ENCODE measurements at places on chromosomes 7 and 10.
A peak's percentile ranks its signal among the peaks of the same experiment; 100 is the strongest.

DNA sequence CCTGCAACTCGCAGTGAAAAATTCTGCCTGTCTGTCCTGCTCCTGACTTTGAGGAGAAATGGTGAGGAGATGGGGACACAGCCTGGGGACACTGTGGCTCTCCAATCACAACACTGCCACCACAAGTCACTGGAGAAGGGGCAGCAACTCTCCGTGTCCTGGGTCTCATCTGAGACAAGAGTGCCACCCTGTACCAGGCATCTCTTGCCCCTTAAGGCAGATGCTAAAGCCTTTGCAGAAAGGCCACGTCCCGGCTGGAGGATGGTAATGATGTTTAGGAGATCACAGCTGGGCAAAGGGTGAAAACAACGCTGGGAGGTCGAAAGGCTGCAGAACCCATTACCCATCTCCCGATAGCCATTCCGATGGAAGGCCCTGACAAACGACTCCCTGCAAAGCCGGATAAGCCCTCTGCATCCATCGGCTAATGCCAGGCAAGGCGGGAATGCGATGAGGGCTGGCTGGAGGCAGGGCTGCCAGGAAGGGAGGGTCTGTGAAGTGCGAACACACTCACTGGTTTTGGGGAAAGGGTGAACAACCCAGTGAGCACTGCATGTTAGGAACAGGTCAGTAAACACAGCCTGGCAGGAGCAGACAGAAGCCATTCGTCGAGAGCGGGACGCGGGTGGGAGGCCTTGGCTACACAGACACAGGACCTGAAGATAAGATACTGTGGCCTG lies 190.8 kb downstream of the ADARB2 start:
- DNase-seq, result no peak

- DNase-seq, result no peak
Observed at GRCh38 chr10:78657163-78657861, 411.5 kb upstream of the ZMIZ1 start.

- DNase-seq, result peak; percentile 58
Observed at GRCh38 chr7:71612911-71613310, 481.0 kb downstream of the GALNT17 start.

GRCh38 chr10:2471811-2472210 lies 595.5 kb upstream of the PFKP start:
- DNase-seq, result peak; percentile 7

DNA sequence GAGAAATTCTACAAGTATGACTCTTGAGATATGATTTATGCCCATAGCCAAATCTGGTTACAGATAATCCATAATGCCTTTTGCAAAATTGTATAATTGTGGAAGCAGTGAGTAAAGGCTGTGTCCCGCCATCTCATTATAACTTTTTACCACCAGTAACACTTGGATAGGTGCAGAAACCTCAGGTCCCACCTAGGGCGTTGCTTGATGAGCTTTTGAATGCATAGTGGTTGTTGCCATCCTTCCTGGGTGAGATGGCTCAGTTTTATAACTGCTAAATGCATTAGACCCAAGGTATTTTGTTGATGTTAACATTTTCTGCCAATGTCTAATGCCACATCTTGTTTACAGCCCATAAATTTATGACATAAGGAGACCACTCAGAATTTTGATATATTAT lies 42.9 kb downstream of the CFAP58 start:
- no peak for DNase-seq

- DNase-seq, result no peak
Observed at GRCh38 chr7:92824450-92824849, 11.9 kb downstream of the CDK6 start.

DNA sequence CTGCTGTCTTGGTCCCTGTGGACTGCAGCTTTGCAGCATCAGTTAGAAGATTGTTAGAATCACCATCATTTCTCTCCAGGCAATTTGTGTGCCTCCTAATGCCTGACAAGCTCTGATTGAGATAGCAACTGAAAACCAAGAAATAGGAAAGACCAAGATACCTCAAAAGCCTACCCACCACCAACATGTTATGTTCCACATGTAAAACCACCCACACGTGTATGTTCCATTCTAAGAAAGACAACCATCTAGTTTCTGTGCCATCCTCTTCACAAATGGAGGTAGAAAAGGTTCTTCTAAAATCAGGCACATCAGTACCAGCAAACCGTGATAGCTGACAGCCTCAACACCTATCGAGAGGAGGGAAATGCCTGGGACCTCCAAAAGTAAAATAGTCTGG lies 46.9 kb downstream of the TASOR2 start:
- no peak for DNase-seq

DNA sequence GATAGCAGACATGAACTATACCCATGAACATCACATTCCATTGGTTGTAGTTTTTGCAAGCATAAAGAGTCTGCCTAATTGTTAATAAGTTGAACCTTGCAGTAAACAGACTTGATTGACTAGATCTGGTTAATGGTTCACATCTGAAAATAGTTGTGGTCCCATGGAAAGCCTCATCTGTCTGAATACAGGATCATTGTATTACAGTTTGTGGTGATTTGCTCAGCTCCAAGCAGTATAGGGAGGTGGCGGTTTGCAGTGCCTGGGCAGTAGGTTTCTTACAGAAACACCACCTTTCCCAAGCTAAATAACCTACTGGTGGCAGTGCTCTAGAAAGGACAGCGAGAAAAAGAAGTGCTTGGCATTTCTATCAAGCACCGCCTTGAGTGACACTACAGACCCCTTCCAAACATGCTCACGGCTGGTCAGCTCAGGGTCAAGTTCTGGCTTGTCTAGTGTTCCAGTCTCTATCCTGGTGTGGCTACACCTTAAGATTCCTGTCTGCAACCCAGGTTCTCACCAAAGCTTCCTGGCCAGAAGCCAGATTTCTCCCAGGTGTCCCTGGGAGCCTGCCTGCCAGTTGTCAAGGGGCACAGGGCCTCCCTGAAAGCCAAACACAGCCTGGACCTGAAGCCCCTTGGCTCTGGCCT lies 119.9 kb downstream of the FANK1 start:
- DNase-seq, result no peak

DNA sequence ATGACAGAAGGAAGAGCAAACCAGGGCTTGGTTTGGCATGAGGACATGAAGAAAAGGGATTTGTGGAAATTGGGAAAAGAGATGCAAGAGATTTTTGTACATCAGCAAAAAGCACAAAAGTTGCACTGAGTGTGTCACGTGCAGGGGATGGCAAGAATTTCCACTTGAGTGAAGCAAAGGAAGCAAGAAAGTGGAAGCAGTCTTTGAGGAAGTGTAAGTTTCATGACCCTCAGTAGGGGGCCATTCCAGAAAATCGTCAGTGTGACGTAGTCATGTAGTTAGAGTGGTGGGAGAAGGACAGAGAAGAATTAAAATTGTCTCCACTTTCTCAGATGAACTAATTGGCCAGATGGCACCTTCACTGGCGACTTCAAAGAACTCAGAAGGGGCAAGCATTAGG lies 123.3 kb upstream of the FZD1 start:
- no peak for DNase-seq

DNA sequence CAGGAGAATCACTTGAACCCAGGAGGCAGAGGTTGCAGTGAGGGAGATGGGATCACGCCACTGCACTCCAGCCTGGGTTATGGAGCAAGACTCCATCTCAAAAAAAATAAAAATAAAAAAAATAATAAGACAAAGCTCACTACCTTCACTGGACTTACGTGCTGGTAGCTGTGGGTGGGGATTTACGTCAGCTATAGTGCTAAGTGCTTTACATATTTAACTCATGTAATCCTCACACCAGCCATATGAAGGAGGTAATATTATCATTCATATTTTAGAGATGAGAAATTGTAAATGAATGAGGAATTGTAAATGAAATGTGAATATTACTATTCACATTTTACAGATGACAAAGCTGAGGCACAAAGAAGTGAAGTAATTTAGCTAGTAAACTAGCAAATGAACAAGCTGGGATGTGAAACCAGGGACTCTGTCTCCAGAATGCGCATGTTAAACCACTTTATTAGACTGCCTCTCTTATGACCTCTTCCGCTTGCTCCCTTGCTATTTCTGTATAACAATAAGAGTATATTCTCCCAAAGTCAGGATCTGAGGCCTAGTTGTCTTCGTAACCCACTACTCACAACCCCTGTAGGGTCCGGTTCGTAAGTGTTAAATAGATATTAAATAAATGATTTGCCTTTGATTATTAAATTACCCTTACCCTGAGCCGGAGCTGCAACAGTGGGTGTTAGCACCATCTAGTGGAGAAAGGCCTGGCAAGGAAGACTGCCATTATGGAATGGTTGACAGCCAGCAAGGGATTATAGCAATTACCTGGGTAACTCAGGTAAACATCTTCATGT lies 70.2 kb downstream of the HTR7 start:
- no peak for DNase-seq

DNA sequence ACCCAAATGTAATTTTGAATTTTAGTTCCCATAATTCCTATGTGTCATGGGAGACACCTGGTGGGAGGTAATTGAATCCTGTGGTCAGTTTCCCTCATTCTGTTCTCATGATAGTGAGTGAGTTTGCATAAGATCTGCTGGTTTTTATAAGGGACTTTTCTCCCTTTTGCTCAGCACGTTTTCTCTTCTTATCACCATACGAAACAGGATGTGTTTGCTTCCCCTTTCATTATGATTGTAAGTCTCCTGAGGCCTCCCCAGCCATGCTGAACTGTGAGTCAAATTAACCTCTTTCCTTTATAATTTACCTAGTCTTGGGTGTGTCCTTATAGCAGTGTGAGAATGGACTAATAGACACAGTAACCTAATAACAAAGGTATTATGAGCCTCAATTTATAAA lies 36.1 kb upstream of the ZNF736 start:
- DNase-seq, result no peak

- DNase-seq, result no peak
Observed at GRCh38 chr10:99912041-99912440, 97.7 kb downstream of the DNMBP start.

GRCh38 chr10:104342941-104343411 lies 4.7 kb upstream of the ITPRIP start:
- no peak for DNase-seq

DNA sequence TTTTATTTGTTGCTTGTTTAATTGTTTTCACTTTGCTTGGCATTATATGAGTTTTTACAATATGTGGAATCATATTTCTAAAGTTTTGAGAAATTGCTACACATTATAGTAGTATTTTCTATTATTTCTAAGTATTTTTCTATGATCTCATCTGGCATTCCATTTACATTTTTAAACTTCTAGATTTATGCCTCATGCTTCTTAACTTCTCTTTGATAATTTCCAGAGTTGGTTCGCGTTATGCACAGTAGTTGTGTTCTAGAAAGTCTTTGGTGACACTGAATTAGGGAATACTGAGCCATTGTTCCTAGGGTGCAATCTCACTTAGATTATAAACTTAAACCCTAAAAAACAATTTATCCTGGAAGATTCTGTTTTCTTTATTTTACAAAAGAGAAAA lies 129.2 kb downstream of the GNAI1 start:
- DNase-seq, result peak; percentile 67

DNA sequence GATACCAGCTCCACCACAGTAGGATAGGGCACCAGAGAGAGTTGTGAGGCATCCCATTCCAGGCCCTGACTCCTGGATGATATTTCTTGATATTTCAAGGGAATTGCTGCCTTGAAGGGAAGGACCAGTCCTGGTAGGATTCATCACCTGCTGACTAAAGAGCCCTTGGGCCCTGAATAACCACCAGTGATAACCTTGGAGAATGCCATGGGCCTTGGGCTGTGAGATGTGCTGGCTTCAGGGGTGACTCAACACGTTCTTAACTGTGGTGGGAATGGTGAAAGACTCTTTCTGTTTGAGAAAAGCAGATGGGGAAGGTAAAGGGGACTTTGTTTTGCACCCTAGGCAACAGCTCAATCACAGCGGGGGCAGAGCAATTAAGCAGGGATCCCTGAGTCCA lies 21.4 kb upstream of the ASZ1 start:
- no peak for DNase-seq

DNA sequence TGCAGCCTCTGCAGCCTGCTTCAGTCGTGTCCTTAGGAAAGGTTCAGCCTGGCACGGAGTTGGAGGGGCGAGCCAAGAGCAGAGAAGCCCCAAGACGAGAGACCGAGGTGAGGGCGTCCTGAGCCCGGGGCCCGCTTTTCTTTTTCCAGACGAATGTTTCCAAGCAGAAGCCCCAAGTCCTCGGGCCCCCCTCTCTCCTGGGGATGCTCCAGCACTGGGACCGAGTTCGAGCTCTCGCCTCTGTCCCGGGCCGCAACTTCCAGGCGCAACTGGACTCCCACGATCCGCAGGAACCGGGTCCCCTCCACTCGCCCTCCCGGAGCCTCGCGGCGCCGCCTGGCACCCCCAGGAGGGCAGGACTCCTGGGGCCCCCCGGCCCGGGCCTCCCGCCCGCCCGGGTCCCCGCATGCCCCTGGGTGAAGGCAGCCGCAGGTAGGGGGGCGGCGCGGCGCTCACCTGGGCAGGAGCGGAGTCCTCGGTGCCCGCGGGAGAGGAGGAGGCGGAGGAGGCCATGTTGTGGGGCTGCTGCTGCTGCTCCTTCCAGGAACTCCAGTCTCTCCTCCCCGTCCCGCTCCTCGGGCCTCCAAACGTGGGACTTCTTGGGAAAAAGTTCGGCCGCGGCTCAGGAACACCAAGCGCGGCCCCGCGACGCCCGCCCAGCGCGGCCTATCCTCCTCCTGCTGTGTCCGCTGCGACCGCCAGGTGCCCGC lies 45.3 kb upstream of the CDK1 start:
- DNase-seq, result no peak

DNA sequence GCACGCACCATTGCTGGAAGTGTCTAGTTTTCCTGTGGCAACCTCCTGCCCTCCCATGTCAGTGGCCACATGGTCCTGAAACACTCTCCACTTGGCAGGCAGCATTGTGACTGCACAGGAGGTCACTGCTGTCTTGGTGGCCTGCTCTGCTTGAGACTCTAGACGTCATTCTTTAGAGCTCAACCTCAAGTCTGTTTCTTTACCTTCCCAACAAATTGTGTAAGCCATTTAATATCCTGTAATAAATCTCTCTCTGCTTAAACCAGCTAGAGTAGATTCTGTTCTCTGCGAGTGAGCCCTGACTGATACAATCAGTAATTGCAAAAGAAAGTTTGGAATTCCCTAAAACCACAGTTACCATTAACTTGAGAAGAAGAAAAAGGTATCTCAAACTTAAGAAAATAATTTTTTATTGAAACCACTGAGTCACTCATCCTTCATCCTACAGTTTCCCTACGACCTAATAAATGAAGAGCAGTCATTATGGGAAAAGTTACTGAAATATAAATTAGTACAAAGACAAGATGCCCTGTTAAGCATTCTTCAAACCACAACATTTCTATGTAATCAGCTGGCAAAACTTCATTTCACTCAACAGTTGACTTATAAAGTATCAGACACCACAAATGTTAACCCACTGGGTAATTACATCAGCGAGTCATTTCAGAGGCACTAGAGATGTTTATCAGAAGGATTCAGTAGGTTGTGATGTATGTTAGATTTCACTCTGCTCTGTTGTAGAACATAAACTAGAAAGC lies 18.0 kb downstream of the SLC25A13 start:
- no peak for DNase-seq

DNA sequence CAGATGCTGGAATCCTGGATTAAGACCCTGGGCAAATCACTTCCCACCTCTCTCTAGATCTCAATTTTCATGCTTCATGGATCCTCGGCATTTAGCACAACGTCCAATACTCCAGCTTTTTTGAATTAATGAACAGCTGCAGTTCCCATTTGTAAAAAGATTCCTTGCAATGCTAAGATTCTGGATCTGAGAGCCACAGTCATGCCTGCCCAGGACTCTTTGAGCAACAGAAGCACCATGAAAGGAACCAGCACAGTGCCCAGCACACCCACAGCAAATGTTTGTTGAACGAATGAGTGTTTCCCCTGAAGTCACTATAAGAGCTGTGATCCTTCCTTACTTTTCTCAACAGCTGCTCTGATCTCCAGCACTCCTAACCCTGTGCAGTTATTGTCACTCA lies 20.8 kb upstream of the DDIT4 start:
- DNase-seq, result peak; percentile 86
